ENCODE measurements at places on chromosomes 3 and 15.

DNA sequence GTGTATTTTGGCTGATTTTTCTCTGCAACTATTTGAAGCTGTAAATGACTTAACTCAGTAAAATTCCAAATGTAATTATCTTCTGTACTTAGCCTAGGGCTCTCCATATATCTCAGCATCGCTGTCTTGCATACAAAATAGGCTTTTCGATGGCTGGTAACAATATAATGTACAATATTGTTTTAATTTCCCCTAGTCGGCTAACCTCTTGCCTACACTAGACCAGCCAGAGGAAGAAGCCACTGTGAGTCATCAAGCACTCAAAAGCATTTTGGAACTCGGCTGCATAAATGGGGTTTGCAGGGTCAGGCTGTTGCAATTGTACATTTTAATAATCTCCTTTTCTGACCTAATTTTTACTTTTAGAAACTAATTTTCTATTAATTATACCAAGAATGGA, 583.8 kb downstream of the FOXP1 start:
- DNase-seq: no peak

- DNase-seq: no peak
Observed at GRCh38 chr15:64521201-64521600, 60.8 kb downstream of the ZNF609 start.

DNA sequence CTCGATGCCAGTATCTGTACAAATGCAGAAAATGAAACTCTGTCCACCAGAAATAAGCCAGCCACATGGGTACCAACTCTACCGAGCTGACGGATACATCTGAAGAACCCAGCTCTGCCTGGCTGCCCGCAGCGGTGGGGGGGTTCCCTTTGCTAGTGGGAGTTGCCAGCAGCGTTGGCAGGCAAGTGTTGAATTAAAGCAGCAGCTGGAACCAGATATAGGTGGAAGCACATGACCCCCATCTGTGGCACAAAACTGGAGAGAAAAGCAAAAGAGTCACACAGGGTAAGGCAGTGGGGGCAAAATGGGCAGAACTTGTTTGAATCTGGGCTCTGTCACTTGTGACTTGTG, 17.9 kb downstream of the CRYGS start:
- no peak for DNase-seq

GRCh38 chr3:46812237-46812791, 50.9 kb downstream of the MYL3 start:
- DNase-seq: no peak

DNA sequence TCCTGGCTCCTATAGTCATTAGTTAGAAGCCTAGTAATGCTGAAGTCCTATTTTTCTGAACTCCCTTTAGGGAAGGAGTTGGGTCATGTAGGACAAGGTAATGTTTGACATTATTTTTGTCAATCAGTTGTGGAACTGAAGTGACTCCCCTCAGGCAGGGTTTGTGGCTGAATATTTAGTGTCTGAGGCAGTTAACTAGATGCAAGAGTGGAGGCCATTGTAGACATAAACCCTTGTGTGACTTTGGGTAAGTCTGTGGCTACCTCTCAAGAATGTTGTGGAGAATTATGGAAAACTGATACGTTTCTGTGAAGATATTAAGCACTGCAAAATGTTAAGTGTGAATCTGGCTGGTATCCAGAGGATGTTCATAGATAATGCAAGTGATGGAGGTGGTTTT, 125.2 kb upstream of the PHLDB2 start:
- DNase-seq: no peak

DNA sequence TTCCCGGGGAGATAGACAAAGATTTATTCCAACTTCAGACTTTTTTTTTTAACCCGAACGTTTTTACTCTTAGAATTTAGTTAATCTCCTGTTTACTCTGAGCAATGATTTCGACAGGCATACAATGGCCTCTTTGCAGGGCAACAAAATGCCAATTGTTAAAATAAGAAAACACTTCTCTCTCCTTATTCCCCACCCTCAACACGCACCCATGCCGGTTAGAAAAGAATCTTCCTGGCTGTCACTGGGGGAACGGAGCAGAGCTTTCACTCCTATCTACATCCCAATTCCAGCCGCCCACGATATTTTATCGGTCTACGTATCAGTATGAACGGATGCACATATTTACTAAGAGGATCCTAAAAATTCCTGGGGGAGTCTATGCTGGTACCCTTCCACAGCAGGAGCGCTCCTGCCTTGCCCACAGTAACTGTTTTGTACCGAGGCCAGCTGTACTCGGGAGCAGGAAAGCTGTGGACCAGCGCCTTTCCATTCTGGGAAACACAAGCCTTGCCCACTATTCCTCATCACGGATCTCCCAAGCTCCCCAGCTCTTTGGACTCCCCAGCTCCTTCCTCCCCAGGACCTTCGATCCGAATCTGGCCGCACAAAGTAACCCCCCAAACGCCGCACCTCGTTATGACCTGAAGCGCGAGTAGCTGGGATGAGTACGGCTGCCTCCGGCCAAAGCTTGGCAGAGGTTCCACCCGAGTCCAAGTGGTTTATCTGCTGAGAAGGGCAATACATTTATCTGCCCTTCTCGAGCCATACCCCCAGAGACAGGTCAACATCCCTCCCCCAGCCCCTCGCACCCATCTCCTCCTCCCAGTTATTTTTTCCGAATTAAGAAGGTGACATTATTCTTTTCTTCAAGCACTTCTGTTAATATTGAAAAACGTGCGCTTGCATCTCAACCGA, 2.2 kb upstream of the FOXB1 start:
- DNase-seq: no peak

DNA sequence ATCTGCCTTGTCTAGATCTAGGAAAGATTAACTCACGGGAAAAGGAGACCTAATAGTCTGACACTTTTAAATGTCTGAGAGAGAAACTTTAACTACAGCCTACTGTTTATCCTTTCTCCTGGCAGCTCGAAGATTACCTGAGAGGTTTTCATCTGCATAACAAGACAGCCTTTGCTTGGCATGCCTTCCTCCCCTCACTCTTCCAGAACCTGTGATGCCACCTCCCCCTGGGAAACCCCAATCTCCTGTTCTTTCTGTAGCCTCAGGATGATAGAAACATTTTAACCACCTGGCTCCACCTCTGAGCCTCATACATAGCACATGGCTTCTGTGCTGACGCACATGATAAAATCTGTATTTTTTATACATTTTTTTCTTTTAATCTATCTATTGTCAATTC, 420.8 kb downstream of the CNTN6 start:
- DNase-seq: no peak

DNA sequence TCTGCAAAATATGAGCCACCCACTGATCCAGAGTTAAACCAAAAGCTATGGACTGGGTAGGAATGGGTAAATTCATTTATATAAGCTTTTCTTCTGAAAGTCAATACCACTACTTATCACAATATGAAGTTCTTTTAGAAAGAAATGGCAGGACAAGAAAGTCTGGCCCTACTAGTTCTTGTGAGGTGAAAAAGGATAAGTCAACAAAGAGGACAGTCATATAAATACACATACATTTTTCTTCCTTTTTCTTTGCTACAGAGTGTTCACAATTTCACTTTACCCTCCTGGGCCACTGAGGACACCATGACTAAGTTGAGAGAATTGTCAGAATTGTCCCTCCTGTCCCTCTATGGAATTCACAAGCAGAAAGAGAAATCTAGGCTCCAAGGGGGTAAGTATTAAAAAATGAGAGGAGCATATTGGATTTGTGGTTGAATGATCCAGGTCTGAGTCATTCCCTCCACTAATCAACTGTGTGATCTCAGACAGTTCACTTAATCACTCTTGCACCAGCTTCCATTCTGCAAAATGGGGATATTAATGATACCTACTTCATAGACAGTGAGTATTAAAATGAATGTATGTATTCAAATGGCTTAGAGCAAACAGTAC, 27.6 kb downstream of the ACP3 start:
- no peak for DNase-seq

- no peak for DNase-seq
Observed at GRCh38 chr3:127174284-127174683, 18.6 kb upstream of the PRR23E start.

GRCh38 chr15:76172782-76173181, 113.0 kb downstream of the TMEM266 start:
- no peak for DNase-seq

DNA sequence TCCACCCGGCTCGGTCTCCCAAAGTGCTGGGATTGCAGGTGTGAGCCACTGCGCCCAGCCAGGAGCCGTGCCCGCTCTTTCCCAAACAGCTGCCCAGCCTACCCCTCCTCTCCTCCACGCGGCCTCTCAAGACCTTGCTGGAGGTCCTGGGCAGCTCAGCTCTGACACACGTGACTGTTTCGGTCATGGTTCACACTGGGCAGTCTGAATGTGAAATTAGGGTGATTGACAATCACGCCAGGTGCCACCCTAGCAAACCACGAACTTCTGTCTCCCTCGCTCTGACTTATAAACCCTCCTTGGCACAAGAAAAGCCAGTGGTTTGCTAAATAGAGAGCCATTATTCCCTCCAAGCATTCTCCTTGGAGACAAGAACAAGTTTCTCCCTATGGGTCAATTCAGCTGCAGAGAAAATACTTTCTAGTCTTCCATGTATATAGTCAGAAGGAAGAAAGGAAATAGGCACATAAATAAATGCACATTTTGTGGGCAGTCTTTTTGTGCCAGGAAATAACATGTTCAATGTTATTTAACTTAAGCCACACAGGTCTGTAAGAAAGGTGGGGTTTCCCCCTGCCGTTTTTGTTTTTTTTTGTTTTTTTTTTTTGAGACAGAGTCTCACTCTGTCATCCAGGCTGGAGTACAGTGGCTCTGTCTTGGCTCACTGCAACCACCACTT, 121.9 kb upstream of the MEF2A start:
- DNase-seq: no peak

DNA sequence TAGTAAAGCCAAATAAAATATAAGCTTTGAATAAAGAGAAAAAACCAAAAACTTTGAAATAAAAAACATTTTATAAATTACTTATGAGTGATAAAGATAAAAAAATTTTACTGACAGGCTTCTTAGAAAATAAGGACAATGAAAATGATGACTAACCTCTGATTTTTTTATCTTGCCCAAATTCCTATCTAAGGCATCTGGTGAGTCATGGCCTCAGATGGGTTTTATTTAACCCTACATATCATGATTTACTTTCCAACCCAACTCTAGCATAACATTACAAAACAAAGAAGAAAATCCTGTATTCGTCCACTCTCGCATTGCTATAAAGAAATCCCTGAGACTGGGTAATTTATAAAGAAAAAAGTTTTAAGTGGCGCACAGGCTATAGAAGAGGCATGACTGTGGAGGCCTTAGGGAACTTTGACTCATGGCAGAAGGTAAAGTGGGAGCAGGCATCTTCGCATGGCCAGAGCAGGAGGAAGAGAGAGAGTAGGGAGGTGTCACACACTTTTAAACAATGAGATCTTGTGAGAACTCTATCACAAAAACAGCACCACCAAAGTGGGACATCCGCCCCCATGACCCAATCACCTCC, 152.1 kb downstream of the NEK10 start:
- peak; percentile 25 for DNase-seq

DNA sequence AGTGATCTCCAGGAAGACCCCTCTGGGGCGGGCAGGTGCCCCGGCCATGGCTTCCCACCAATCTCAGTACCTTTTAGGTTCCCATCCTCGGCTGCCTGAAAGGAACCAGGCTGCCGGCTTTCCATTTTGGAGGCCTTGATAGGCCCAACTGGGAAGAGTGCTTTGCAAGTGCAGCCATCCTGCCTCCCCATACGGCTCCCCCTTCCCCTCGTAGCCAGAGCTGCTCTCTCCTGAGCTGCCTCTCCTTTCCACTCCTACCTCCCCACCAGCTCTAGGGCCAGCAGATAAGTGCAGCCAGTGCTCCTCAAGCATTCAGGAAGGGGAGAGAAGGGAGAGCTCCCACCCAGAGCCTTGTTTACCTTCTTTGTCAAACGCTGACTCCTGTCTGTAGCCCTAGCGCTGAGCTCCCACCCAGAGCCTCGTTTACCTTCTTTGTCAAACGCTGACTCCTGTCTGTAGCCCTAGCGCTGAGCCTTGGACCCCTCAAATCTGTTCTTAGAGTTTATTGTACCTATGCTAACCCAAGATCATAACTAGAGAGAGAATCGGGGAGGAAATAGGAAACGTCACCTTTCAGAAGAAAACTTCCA, 133.0 kb downstream of the LRRK1 start:
- no peak for DNase-seq

DNA sequence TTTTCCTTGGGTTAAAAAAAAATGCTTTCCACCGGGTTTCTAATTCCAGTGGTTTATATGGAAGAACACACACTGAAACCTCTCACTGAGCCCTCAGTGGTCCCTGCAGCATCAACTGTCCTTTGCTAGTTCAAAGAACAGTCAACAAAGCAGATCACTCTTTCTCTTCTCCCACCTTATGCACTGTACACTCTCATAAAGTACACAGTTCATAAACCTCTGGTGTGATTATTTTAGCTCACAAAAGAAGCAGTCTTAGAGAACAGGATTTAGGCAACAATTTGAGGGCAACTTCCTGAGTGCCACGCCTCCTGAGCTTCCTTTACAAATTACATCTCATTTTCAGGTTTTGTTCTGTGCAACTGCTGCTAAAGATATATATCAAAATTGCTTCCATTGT, 728.4 kb upstream of the GOLIM4 start:
- no peak for DNase-seq

GRCh38 chr3:141323936-141324704, 44.2 kb upstream of the ZBTB38 start:
- DNase-seq: no peak

DNA sequence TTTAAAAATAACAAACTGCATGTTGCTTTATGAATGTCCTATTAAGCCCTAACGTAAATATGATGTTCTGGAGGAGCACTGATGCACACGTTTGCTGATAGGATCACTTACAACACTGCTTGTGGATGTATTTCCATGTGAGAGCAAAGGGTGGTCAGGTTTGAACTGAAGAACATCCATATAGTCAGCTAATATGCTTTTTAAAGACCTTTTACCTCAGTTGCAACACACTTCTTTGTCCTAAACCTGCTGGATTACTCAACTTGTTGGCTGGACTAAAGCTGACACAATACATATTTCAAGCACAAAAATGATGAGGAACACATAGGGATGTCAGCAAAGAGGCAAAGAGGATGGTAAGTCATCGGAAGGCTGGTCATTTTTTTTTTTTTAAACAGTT, 186.6 kb downstream of the TIGIT start:
- DNase-seq: peak; percentile 1

DNA sequence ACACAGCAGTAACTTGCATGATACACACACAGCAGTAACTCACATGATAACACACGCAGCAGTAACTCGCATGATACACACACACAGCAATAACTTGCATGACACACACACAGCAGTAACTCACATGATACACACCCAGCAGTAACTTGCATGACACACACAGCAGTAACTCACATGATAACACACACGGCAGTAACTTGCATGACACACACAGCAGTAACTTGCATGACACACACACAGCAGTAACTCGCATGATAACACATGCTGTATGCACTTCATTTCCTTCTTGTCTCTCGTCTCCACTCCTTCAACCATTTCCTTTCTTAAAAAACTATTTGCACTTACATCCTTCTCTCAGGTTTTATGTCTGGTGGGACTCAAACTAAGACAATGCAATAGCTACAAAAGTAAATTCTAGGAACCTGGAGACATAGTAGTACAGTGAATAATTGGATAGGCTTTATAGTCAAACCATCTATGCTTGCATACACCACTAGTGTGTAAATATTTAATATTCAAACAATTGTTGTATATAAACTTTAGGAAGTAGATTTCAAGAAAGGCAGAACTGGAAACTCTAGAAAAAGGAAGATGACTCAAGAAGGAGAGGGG, 130.8 kb downstream of the UACA start:
- no peak for DNase-seq

- no peak for DNase-seq
Observed at GRCh38 chr3:15903759-15904720, 106.3 kb upstream of the ANKRD28 start.

- no peak for DNase-seq
Observed at GRCh38 chr15:90618330-90619125, 88.8 kb downstream of the CRTC3 start.

- no peak for DNase-seq
Observed at GRCh38 chr3:169758359-169758994, 6.4 kb downstream of the TERC start.
